Lung microvascular endothelial cell (primary cell): ENCODE measurements at places on chromosomes 7 and 10. TPM values are rescaled to one million over a fixed set of nuclear protein-coding genes. Genes with fewer than 3 reads are reported as not detected.

The CADPS2 gene
- total RNA-seq: 44.2 and 48.0 TPM in 2 replicates

The LRIT1 gene
- total RNA-seq: not detected in 2 replicates

The TOMM7 gene
- 123 and 173 TPM in 2 replicates for total RNA-seq

DNA sequence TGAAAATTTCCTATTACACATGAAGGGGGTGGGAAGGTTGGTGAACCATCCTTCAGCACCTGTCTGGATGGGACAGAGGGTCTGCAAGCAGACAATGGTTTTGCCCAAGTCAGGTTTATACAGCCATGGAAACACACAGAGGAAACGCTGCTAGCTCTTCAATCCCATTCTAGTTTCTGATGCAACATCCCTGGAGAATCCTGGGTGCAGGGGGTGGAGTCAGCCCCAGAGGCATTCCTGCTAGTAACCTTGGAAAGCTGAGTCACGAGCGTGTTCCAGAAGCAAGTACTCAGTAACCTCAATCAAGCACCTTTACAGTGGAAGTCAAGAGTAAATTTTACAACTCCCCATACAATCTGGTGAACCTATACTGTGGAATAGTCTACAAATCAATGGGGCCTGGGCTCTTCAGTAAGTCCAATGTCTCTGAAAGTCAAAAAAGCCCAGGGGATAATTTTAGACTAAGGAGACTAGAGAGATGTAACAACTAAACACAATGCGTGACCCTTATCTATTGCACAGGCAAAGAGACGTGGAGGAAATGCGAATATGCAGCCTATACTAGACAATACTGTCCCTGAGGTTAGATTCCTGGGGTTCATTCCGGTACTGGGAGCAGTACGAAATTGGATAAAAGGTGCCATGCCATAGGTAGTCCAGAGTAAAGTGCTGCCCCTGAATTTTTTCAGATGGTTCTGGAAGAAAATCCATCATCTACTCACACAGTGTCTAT lies 95.4 kb downstream of the ZRANB1 start:
- no peak for DNase-seq

- DNase-seq: no peak
Observed at GRCh38 chr10:32004161-32004591, 52.0 kb downstream of the KIF5B start.

- DNase-seq: no peak
Observed at GRCh38 chr10:70354556-70354955, 27.9 kb downstream of the LRRC20 start.
